Osteocyte (in vitro differentiated cells): ENCODE measurements at places on chromosomes 7 and 10. TPM values are rescaled to one million over a fixed set of nuclear protein-coding genes. Genes with fewer than 3 reads are reported as not detected.
A peak's percentile ranks its signal among the peaks of the same experiment; 100 is the strongest.

GRCh38 chr7:51009716-51010496 lies 227.2 kb upstream of the GRB10 start:
- H3K27me3 ChIP-seq: peaks cover 13% of the 10 kb centered on the region
- H3K4me3 ChIP-seq: no peak overlapping the region
- H3K36me3 ChIP-seq: no peaks in the 10 kb centered on the region
- H3K4me1 ChIP-seq: peaks cover 10% of the 10 kb centered on the region
- peak; percentile 77 for DNase-seq
- no peak overlapping the region for H3K27ac ChIP-seq

DNA sequence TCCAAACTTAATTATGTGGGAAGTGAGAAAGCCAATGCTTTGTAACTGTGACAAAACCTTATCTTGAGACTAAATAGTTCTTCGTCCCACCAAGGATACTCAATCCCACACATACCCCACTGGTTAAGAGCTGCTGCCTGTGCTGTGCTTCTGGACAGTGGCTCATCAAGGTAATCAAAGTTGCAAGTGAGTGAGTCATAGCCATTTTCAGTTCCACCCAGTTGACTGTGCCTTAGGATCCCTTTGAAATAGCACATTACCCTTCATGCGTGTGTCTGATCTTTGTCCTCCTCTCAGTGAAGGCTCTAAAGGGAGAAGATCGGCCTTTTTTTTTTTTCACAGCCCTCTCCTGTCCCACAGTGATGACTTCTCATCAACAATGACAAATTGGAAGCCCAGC lies 706.0 kb upstream of the AUTS2 start:
- H3K36me3 ChIP-seq: no peaks in the 10 kb centered on the region
- no peak for DNase-seq
- H3K27me3 ChIP-seq: peaks cover 1% of the 10 kb centered on the region
- no peaks in the 10 kb centered on the region for H3K4me1 ChIP-seq
- no peak overlapping the region for H3K4me3 ChIP-seq

DNA sequence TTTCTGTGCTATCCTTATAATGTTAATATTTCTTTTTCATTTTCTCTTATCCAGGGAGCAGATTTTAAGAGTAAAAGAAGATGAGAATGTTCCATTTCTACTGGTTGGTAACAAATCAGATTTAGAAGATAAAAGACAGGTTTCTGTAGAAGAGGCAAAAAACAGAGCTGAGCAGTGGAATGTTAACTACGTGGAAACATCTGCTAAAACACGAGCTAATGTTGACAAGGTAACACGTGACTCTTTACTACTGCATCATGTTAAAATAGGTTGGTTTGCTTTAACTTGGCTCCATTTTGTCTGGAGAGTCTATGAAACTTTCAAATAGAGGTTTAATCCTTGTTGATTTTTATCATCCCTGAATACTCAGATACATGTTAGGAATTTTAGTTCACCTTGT lies 73.3 kb downstream of the RALA start:
- H3K27ac ChIP-seq: no peak overlapping the region
- H3K36me3 ChIP-seq: peaks cover 42% of the 10 kb centered on the region
- peaks cover 7% of the 10 kb centered on the region for H3K4me1 ChIP-seq
- no peak overlapping the region for H3K4me3 ChIP-seq
- no peaks in the 10 kb centered on the region for H3K27me3 ChIP-seq
- no peak for DNase-seq

- no peaks in the 10 kb centered on the region for H3K4me1 ChIP-seq
- DNase-seq: no peak
- H3K4me3 ChIP-seq: no peak overlapping the region
- H3K27ac ChIP-seq: no peak overlapping the region
- H3K36me3 ChIP-seq: peaks cover 17% of the 10 kb centered on the region
- no peaks in the 10 kb centered on the region for H3K27me3 ChIP-seq
Measured at GRCh38 chr10:7962592-7962991, 91.9 kb upstream of the GATA3 start.

DNA sequence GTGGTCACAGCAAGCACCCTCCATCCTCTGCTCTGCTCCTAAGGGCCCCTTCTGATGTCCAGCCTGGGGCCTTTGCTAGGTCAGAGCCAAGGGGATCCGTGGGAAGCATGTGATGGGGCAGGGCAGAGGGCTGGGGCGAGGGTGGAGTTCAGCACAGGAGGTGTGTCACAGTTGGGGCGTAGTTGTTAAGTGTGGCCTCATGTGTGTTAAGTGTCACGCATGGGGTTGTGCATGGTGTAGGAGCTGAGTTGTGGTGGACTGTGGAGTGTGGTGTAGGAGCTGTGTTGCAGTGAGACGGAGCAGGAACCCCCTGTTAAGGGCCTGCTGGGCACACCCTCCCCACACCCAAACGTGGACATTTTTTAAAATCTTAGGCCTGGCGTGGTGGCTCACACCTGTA lies 248.0 kb downstream of the USP6NL start:
- H3K36me3 ChIP-seq: no peaks in the 10 kb centered on the region
- H3K27me3 ChIP-seq: no peaks in the 10 kb centered on the region
- no peak overlapping the region for H3K4me3 ChIP-seq
- DNase-seq: no peak

DNA sequence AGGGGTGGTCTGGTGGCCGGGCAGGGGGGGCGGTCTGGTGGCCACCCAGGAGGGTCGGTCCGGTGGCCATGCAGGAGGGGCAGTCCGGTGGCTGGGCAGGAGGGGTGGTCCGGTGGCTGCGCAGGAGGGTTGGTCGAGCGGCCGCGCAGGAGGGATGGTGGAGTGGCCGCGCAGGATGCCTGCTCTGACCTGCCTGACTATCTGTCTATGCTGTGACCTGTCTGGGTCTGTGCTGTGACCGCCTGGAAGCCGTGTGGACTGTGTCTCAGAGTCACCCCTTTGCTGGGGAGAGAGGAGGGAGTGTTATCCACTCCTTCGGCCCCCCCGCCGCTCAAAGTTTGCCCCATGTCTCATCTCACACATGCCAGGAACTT lies 113.2 kb downstream of the ACTR3B start:
- no peak for DNase-seq
- H3K4me1 ChIP-seq: no peaks in the 10 kb centered on the region
- no peaks in the 10 kb centered on the region for H3K27me3 ChIP-seq
- H3K27ac ChIP-seq: no peak overlapping the region

- DNase-seq: no peak
- H3K36me3 ChIP-seq: no peaks in the 10 kb centered on the region
- H3K4me1 ChIP-seq: peaks cover 31% of the 10 kb centered on the region
- H3K27me3 ChIP-seq: peaks cover 8% of the 10 kb centered on the region
- H3K4me3 ChIP-seq: no peak overlapping the region
Measured at GRCh38 chr7:50805447-50806125, 22.9 kb upstream of the GRB10 start.

- peaks cover 5% of the 10 kb centered on the region for H3K36me3 ChIP-seq
- no peaks in the 10 kb centered on the region for H3K4me1 ChIP-seq
- peaks cover 3% of the 10 kb centered on the region for H3K27me3 ChIP-seq
- DNase-seq: no peak
- no peak overlapping the region for H3K27ac ChIP-seq
- no peak overlapping the region for H3K4me3 ChIP-seq
Measured at GRCh38 chr10:97004591-97004990, 172.5 kb downstream of the LCOR start.

DNA sequence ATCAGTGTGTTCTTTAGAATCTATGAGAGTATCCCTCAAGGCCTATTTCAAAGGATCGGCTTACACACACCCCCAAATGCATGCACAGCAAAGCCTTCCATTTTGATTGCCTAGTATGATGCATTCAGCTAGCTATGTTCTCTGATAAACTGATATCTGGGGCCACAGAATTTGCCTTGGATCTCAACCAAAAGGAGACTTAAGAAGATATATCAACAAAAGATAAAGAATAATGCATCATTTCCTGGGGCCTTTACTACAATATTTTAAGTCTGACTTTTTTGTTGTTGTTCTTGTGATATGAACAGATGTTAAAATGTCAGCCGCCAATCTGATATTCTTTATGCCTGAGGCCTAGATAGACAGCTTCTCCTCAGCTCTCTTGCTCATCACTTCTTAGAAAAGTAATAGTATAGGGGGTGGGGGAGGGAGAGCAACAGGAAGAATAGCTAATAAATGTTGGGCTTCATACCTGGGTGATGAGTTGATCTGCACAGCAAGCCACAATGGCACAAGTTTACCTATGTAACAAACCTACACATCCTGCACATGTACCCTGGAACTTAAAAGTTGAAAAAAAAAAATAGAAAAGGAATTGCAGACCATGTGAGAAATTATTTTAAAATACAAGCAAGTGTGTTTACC lies 792.9 kb upstream of the GHITM start:
- no peak overlapping the region for H3K4me3 ChIP-seq
- DNase-seq: no peak
- no peaks in the 10 kb centered on the region for H3K27me3 ChIP-seq
- no peak overlapping the region for H3K27ac ChIP-seq

DNA sequence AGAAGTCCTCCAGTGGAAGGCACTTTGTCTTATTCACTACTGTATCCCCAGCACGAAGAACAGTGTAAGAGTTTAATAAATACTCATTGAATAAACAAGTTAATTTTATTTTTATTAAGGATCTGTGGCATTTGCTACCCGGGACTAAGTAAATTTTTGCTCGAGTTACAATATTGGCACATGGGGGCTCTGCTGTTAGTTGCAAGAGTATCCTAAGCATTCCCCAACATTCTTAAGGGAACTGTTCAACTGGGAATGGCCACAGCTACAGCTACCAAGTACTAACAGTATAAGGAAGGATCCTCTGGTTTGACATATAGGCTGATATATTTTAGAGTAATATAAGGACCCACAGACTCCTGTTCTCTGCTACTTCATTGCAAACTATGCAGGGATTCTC lies 8.7 kb upstream of the LRRTM3 start:
- no peaks in the 10 kb centered on the region for H3K36me3 ChIP-seq
- no peak overlapping the region for H3K4me3 ChIP-seq
- DNase-seq: no peak
- H3K4me1 ChIP-seq: peaks cover 12% of the 10 kb centered on the region
- H3K27me3 ChIP-seq: no peaks in the 10 kb centered on the region

GRCh38 chr10:34403512-34403911 lies 411.6 kb downstream of the PARD3 start:
- H3K4me3 ChIP-seq: no peak overlapping the region
- H3K27ac ChIP-seq: no peak overlapping the region
- H3K4me1 ChIP-seq: peaks cover 16% of the 10 kb centered on the region
- no peaks in the 10 kb centered on the region for H3K27me3 ChIP-seq
- no peak for DNase-seq

- H3K36me3 ChIP-seq: no peaks in the 10 kb centered on the region
- peak; percentile 69 for DNase-seq
- H3K4me1 ChIP-seq: peaks cover 20% of the 10 kb centered on the region
- no peak overlapping the region for H3K4me3 ChIP-seq
- H3K27ac ChIP-seq: no peak overlapping the region
Measured at GRCh38 chr10:91880310-91880709, 29.0 kb downstream of the FGFBP3 start.

- H3K36me3 ChIP-seq: peaks cover 2% of the 10 kb centered on the region
- no peak overlapping the region for H3K27ac ChIP-seq
- H3K4me3 ChIP-seq: no peak overlapping the region
Measured at GRCh38 chr10:11177381-11177780, 159.7 kb downstream of the CELF2 start.

- no peaks in the 10 kb centered on the region for H3K27me3 ChIP-seq
- H3K4me1 ChIP-seq: peaks cover 41% of the 10 kb centered on the region
- H3K36me3 ChIP-seq: peaks cover 52% of the 10 kb centered on the region
- peak overlapping the region; percentile 23 for H3K27ac ChIP-seq
Measured at GRCh38 chr7:32043688-32044087, 26.5 kb downstream of the PDE1C start.

DNA sequence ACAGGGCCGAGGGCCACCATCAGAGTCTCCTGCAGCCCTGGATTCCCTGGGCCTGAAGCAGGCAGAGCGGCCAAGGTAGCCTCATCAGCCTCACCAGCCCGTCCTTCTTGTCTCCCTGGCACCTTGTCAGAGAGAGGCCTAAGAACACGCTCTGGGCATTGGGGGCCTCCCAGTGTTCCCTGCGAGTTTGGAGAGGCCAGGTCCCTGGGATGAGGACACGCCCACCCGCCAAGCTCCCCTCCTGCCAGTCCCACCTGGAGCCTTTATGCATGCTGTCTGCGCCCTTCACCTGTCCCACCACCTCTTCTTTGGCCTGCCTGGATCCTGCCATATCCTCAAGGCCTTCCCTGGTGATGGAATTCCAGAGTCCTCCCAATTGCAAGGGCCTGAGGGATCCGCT lies 69.2 kb downstream of the LHPP start:
- DNase-seq: no peak
- H3K4me1 ChIP-seq: peaks cover 4% of the 10 kb centered on the region
- no peaks in the 10 kb centered on the region for H3K36me3 ChIP-seq
- H3K4me3 ChIP-seq: no peak overlapping the region
- H3K27me3 ChIP-seq: no peaks in the 10 kb centered on the region
- no peak overlapping the region for H3K27ac ChIP-seq

GRCh38 chr10:124704428-124705380 lies 39.5 kb downstream of the FAM53B start:
- H3K36me3 ChIP-seq: peaks cover 3% of the 10 kb centered on the region
- H3K4me3 ChIP-seq: no peak overlapping the region
- H3K4me1 ChIP-seq: peaks cover 10% of the 10 kb centered on the region
- no peaks in the 10 kb centered on the region for H3K27me3 ChIP-seq
- no peak for DNase-seq

DNA sequence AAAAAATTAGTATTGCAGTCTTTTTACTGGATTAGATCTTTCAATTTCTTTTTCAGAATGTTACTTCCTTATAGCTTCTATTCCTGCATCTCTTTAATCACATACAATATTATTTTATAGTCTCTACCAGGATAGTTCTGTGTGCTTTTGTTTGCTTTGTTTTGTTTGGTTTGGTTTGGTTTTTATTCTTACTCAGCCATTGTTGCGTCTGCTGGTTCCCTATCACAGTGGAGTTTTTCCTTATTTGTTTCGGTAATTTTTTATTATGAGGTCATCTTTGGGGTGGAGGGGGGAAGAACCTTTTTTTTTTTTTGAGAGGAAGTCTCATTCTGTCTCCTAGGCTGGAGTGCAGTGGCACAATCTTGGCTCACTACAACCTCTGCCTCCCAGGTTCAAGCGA lies 9.0 kb upstream of the BAIAP2L1 start:
- H3K4me3 ChIP-seq: no peak overlapping the region
- no peak for DNase-seq
- H3K27ac ChIP-seq: no peak overlapping the region
- H3K36me3 ChIP-seq: no peaks in the 10 kb centered on the region
- H3K27me3 ChIP-seq: no peaks in the 10 kb centered on the region

GRCh38 chr7:20079080-20079479 lies 138.1 kb downstream of the MACC1 start:
- H3K4me3 ChIP-seq: no peak overlapping the region
- peaks cover 4% of the 10 kb centered on the region for H3K27me3 ChIP-seq
- DNase-seq: no peak
- no peak overlapping the region for H3K27ac ChIP-seq
- no peaks in the 10 kb centered on the region for H3K36me3 ChIP-seq

PLEKHA8 gene
- total RNA-seq: 19.5 and 23.1 TPM in 2 replicates

PEX1 gene
- total RNA-seq: 16.2 and 17.0 TPM in 2 replicates

PRKCQ gene
- total RNA-seq: 0.11 TPM in 1 of 2 replicates, not detected in the other

GPER1 gene
- 2.5 and 3.0 TPM in 2 replicates for total RNA-seq

ALOX5 gene
- not detected in 2 replicates for total RNA-seq

DOCK1 gene
- total RNA-seq: 66.3 and 68.7 TPM in 2 replicates
